ENCODE measurements at places on chromosomes 12 and 14.

GRCh38 chr12:3365463-3366411, 125.3 kb upstream of the PRMT8 start:
- DNase-seq: no peak

GRCh38 chr12:72018036-72018435, 79.4 kb downstream of the TPH2 start:
- no peak for DNase-seq

- DNase-seq: no peak
Observed at GRCh38 chr14:85239791-85240190, 290.2 kb upstream of the FLRT2 start.

- DNase-seq: no peak
Observed at GRCh38 chr12:92597118-92597517, 105.7 kb upstream of the PLEKHG7 start.

DNA sequence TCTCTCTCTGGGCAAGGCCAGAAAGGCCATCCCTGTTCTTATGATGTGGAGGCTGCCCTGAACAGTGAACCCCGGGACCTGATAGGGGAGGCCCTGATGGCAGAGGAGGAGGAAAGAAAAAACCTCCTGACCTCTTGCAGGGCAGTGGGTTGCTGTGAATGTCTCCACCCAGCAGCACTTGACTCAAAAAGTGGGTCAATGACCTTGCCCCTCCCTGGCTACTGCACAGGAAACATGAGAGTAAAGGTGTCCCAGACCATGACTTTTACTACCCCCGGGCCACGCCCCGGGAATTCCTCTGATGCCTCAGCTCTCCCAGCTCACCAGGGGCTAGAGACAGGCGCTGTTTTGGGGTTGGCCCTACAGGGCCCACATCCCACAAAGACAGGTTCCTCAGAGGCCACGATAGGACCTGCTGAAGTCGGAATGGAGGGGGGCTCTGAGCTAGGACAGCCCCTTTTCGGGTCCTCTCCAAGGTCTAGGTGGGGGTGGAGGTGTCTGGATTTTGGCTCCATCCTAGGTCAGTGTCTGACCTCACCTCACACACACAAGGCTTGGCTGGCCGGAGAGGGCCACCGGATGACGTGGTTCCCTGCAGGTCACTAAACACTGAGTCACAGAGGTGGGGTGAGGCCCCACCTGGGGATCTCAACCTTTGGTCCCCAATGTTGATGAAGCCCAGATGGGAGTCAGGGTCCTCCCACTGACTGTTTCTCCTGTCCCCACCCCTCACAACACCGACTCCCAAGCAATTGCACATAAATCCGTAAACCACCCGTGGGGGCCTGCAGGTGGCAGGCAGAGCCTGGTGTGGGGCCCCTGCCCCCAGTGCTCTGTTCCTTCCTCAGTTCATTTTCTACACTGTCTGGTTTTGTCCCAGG, 1.6 kb downstream of the RHOF start:
- no peak for DNase-seq

DNA sequence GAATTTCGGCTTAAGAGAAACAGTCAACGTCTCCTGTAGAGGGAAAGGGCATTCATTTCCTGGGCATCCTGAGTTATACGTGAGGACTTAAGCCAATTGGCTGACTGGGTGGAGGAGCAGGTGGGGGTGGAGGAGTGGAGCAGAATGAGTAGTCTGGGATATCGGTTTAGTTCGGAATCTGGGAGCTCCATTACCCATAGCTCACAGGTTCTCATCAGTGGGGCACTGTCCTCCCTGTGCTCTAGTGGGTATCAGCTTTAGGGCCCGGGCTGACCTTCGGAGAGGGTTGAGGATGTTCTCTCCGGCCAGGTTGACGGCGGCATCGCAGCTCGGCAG, 704 bp downstream of the SDR39U1 start:
- no peak for DNase-seq

DNA sequence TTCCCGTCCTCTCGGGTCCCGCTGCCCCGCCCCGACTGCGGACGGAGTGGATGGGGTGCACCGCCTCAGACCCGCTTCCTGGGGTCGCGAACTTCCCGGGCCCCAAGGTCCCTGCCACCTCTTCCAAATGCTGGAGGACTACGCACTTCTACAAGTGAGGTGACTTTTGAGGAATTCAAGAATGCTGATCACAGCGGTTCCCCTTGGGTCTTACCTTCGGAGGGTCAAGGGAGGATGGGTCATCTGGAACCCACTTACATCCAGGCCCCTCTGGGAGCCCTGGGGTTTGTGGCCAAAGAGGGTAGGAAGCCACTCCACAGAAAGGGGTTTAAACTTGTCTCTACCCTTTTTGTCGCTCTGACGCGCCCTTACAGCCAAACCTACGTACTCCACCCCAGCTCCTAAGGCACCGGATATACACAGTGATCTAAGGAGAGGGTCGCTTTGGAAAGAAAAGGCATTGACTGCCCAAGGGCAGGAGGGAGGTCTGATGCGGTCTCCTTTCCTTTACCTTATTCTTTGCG, 532 bp upstream of the PRKD1 start:
- no peak for DNase-seq

DNA sequence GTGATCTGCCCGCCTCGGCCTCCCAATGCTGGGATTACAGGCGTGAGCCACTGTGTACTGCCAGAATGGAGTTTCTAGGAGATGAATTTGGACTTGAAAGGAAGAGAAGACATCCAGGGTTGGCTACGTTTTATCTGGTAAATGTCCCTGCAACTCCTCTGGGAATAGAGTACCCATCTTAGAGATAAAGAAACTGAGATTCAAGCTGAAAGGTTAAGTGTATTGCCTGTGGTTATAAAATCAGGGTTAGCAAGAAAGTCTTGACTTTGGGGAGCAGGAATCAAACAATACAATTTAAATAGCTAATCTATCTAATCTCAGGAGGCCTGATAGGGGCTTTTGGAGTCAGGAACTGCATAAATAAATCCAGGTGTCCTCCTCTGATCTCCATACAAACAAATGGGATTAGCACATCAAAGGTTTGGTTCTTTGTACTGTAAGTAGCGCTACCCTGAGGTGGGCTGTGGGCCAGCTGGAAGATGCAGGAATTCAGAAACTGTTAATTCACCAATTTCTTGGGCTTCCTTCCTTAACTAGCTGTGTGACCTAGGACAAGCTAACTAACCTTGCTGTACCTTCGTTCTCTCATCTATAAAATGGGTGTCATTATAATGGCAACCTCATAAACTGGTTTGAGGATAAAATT, 45.1 kb downstream of the TBX3 start:
- DNase-seq: no peak

DNA sequence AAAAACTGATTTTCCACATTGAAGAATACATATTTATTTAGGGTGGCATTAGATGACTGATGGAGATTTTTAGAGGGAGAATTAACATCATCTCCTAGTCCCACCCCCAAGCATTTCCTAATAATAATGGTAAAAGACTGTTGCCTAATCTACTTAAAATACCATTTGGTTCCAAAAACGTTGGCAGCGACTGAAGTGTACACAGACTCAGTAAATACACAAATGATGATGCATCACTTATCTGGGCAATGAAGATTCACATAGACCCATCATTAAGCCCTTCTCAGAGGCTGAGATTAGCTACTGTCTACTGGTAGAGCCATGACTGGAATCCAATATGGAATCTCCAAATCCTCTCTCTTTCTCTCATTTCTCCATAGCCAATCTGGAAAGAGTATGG, 18.2 kb downstream of the RTN1 start:
- no peak for DNase-seq

GRCh38 chr12:127942981-127943380, 324.0 kb upstream of the TMEM132C start:
- no peak for DNase-seq

DNA sequence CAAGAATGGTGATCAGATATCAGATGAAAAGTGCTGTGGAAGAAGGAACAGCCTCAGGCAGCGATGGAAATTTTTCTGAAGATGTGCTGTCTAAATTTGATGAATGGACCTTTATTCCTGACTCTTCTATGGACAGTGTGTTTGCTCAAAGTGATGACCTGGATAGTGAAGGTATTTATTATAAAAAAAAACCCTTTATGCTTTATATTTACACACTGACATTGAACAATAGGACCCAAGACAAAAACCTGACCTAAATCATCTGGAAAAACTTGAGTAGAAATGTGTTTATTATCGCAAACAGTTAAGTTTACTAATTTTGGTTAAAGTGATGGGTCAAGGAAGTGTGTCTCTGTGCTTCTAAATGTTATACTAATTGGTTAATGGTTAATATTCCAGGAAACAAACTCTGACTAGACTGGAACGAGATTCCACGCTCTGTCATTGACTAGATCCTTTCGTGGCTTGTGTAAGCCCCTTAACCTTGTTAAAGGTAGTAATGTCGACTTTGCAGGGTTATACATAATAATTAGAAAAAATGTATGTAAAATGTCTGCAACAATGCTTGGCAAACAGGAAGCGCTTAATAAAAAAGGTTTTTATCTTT, 62.7 kb downstream of the LRRK2 start:
- DNase-seq: no peak

DNA sequence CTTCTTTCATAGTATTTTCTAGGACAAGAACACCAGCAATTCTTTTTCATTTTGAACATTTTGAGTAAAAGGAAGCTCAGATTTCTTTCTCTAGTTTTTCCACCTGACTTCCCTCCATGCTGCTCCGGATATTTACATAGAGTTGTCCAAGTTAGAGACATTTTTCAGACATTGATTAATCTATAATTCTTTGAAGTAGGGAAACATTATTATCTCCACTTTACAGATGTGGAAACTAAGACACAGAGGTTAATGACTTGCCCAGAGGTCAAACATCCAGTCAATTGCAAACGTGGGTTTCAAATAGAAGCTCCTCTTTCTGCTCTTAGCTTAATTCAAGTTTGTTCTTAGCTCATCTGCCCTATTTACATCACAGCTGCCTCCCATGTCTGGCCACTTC, 138.3 kb downstream of the EGLN3 start:
- no peak for DNase-seq

DNA sequence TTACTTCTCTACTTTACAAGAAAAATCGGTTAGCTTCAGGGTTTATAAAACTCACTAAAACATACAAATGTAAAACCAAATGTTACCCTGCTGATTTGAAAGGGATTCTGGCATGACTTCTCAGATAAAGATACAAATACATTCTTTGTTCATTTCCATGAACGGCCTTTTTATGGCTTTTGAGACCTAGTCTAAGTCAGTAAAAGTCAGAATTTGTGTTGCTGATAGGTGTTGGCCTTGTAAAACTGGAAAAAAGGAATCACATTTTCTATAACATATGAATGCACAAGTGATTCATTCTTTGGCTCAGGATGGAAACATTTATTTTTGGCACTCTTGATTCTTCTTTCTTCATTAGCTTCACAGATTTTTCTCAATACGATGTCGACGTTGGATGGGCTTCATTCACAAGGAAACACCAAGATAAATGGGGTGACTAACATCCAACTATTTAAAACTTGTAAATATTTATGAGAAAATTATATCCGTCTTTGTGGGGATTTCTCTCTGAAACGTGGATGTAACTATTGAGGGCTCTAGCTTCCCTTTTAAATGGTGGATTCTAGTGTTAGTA, 27.0 kb upstream of the CPM start:
- DNase-seq: no peak

DNA sequence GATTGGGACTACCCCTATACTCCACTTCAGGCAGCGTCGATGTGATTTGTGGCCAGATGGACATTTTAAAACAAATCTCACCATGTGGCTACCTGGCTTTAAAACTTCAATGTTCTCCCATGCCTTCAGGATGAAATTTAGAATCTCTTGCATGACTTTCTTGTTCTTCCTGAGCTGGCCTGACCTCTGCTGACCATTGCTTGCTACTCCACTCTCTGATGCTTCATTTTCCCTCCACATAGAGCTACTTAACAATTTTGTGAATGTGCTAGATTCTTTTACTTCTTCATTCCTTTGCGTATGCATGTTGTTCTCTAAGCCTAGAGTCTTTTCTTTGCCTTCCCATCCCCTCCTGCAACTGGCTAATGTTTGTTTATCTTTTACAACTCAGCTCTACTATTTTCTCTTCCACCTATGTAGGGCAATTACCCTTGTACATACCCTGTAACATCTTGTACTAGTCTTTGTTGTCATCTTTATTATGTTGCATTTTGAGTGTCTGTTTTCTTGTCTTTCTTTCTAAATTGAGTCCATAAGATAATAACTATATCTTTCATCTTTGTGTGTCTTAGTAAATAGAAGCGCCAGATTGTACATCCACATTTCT, 41.2 kb downstream of the YLPM1 start:
- no peak for DNase-seq

GRCh38 chr12:54031480-54031879, 1.4 kb upstream of the HOXC5 start:
- DNase-seq: no peak

DNA sequence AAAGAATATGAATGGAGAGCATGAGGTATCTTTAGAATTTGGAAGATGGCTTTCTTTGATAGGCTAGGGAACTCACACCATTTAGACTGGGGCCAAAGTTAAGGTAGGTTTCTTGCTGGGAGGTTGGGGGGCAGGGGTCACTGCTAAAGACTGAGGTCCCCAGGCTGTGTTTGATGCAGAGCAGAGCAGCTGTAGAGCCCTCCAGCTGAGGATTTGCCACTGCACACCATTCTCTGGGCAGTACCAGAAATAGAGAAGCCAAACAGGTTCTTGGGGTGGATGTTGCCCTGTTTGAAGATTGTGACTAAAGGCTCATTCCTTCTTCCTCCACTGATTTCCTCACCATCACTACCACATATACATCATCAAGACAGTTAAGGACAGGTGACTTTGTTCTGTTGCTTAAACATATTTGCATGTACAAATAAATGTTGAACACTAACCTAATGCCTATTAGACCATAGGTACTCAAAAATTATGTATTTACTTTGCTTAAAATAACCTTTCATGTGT, 7.9 kb downstream of the NTF3 start:
- DNase-seq: no peak

DNA sequence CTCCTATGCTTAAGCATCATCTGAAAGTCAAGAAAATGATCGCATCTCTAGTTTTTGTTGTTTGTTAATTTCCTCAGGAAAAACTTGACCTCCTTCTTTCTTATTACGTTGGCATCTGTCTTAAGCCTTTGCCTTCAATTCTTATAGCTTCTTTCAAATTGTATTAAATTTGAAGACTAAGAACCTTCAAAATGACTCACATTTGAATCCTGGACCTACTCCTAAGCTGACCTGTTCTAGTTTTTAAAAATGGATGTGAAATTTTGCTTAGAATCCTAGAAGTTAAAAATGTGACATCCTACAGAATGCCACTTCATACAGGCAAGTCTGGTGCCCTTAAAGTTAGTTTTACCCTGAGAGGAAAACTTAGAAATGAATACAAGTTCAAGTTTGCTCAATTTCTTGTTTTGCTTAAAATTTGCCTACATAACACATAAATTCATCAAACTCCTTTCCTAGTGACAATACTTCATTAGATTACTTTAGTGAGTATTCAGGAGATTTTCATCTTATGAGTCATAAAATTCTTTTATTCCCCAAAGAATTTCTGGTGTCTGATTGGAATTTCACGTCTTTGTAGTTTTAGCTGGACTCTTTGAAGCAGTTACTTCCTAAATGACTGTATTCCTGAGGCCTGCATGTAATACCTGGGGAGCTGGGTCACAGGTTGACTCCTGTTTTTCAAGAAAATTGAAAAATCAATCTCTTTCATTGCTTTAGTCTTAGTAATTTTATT, 152.3 kb downstream of the MSRB3 start:
- no peak for DNase-seq

Data from stimulated activated CD4-positive, alpha-beta T cell treated with anti-CD3 and anti-CD28 coated beads, TNF-alpha, amount 100 ng/mL, for 1 hour (primary cell).